ENCODE measurements at places on chromosomes 3 and 15.

DNA sequence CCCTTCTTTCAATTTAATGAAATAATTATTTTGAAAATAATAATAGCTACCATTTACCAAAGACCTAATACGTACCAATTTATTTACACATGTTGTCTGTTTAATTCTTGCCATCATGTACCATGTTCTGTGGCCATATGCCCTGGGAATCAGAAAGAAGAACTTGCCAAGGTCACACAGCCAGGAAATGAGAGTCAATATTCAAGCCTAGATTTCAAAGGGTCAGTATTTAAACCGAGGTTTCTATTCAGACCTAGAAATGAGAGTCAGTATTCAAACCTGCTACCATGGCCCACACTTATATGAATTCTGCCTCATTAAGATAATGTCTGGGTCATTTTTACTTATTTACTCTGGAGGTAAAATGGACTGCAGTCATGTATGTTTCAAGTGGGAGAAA lies 103.6 kb upstream of the TBL1XR1 start:
- no peak for DNase-seq

- DNase-seq = no peak
Observed at GRCh38 chr3:149307435-149307783, 26.0 kb downstream of the TM4SF18 start.

GRCh38 chr3:13016721-13017255 lies 56.4 kb downstream of the IQSEC1 start:
- DNase-seq = no peak

- DNase-seq = no peak
Observed at GRCh38 chr15:86690566-86690965, 610.9 kb downstream of the AGBL1 start.

GRCh38 chr15:34014556-34014955 lies 24.4 kb downstream of the AVEN start:
- DNase-seq = no peak

GRCh38 chr3:72082186-72082715 lies 297.3 kb upstream of the PROK2 start:
- no peak for DNase-seq

- no peak for DNase-seq
Observed at GRCh38 chr15:34621675-34622074, 38.2 kb upstream of the GOLGA8B start.

DNA sequence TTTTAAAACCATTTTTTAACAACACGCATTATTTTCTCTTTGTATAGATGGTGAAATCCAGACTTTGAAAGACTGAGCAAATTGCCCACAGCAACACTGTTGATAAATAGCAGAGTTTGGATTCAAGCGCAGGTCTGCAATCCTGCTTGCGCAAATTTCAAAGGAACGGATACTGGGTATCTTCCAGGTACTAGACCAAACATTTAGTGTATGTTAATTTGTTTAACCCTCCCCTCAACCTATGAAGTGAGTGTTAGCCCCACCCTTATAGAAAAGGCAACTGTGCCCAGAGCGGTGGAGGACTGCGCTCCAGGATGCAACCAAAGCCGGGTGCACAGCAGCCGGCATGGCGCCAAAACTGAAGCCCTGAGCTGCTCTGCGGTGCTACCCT lies 103.8 kb downstream of the CPN2 start:
- DNase-seq = no peak

DNA sequence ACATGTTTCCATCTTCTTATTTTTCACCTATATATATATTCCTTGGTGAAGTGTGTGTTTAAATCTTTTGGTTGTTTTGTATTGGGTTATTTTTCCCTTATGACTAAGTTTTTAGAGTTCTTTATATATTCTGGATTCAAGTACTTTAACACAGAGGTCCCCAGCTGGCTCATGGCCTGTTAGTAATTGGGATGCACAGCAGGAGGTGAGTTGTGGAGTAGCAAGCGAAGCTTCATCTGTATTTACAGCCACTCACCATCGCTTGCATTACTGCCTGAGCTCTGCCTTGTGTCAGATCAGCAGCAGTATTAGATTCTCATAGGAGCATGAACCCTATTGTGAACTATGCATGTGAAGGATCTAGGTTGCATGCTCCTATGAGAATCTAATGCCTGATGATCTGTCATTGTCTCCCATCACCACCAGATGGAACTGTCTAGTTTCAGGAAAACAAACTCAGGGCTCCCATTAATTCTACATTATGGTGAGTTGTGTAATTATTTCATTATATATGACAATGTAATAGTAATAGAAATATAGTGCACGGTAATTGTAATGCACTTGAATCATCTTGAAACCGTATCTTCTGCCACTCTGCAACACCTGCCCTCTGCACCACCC lies 151.6 kb downstream of the RSRC1 start:
- DNase-seq = no peak

- no peak for DNase-seq
Observed at GRCh38 chr3:70856414-70857162, 544.1 kb upstream of the MDFIC2 start.

GRCh38 chr3:155362808-155363689 lies 69.6 kb upstream of the STRIT1 start:
- no peak for DNase-seq

- no peak for DNase-seq
Observed at GRCh38 chr3:146968204-146968651, 363.1 kb upstream of the PLSCR5 start.

GRCh38 chr3:16334909-16335308 lies 69.9 kb downstream of the OXNAD1 start:
- no peak for DNase-seq

- no peak for DNase-seq
Observed at GRCh38 chr3:106103383-106103782, 234.6 kb upstream of the CBLB start.

- DNase-seq = no peak
Observed at GRCh38 chr3:98561727-98562521, 30.1 kb downstream of the GPR15 start.

DNA sequence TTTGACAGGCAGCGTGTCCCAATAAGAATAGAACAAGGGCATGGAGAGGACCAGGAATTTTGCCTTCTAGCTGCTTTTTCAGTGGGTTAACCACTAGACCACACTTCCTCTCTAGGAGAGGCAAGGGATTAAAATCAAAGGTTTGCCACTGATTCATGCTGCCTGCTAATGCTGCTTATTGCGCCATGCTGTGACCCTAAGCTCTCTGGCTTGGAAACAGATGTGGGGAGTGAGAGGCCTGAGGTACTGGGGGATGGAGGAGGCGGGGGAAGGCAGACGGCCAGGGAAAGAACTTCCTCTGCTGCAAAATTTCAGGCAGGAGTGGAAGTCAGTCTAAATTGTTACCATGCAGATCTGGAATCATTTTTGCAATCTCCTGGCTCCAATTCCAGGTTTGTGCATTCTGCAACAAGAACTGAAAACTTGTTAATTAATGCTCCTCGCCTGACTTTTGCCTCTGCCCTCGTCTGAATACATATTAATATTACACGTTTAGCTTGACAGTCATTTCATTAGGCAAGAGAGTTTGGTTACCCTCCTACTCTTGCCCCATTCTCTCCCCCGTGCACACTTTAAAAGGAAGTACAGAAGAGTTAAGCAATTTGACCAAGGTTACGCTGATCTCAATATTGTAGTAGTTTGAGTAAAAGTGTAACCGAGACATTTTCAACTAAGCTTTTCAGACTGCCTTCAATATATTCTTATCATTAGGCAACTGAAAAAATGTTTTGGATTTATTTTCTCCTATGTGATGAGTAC lies 121.7 kb upstream of the SPRED1 start:
- no peak for DNase-seq

GRCh38 chr15:81575436-81576123 lies 201.6 kb upstream of the TMC3 start:
- DNase-seq = peak; percentile 83

DNA sequence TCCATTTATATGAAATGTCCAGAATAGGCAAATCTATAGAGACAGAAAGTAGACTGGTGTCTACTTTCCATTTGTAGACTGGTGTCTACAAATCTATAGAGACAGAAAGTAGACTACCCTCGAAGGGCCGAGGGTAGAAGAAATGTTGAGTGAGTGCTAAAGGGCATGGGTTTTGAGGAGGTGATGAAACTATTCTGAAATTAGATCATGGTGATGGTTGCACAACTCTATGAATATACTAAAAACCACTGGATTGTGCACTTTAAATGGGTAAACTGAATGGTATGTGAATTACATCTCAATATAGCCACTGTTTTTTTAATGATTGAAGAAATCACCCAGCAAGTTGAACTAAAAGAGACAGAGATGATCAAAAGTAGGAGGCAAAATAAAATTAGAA lies 27.9 kb downstream of the TP53BP1 start:
- DNase-seq = no peak

GRCh38 chr15:79204886-79205675 lies 77.4 kb upstream of the ANKRD34C start:
- no peak for DNase-seq

DNA sequence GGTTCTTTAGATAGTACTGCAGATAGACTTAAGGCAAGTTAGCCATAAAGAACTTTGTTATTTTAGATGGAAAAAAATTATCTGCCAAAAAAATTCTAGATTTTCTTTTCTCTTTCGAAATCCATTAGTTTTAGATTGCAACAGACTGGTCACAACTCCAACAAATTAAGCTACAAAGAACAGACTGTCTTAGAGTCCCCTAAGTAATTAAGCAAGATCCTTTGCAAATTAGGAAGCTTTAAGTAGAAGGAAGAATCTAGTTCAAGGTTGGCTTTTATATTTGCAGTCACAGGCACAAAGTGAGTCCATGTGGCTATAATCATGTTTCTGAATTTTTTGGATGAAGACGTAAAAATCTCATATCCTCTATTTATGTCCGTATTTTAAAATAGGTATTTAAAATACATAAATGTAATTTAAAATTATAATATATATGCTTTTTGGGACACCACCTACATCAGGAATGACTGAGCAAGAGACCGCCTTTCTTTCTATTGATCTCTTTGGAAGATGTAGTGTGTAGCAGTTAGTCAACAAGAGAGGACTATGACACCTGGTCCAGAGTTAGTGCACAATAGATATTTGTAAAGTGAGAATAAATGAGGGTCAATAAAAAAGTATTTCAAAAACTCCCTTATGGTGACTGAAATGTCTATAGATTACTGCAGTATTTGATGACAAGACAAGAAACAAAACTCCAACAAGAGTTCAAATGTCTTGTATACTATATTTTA lies 34.4 kb downstream of the TMEM45A start:
- no peak for DNase-seq

DNA sequence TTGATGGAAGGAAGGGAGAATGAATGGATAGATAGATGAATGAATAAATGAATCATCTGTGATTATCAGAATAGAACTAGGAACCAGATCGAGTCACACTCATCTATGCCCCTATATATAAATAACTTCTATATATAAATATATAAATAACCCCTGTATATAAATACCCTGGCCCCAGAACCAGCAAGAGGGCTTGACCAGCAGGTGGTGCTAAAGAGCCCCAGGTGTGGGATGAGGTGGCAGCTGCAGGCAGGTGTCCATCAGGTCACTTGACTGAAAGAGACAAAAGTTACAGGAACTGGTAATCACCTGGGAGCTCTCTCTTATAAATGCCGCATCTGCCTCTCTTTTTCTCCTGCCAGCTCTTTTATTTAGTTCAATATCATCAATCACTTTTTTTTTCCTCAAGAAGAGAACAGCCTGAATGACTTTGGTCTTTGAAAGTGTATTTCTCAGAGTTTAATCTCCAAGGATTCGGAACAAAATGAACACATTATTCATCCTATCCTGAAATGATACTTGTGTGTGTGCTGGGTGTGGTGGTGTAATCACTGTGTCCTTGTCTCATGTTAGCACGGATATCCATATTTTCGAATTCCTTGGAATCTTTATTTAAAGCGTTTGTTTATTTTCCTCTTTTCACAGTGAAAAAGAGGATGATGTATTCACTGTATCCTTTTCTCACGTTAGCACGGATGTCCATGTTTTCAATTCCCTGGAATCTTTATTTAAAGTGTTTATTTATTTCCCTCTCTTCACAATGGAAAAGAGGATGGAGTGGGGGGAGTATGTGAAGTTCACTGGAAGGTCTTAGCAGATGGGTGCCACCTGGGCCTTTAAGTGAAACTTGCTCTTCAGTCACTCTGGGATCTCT lies 35.4 kb upstream of the ATG7 start:
- DNase-seq = peak; percentile 50

- DNase-seq = peak; percentile 90
Observed at GRCh38 chr15:26082221-26083109, 219.3 kb upstream of the ATP10A start.

DNA sequence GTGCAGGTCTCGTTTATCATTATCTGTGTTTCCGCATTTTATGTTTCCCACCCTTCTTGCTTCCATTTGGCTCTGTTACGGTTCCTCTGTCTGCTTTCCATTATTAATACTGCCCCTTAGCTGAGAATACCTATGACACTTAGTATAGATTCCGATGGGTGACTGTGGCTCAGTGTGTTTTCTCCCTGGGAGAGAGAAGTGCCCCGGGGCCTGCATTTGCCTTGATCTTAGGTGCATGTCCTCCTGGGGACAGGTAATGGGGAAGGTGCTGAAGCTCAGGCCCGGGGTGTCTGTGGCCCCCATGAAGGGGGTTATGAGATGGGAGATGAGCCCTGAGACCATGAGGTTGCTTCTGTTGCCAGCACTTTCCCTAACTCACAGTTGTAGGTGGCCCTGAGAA lies 43.4 kb upstream of the PCSK6 start:
- DNase-seq = no peak

DNA sequence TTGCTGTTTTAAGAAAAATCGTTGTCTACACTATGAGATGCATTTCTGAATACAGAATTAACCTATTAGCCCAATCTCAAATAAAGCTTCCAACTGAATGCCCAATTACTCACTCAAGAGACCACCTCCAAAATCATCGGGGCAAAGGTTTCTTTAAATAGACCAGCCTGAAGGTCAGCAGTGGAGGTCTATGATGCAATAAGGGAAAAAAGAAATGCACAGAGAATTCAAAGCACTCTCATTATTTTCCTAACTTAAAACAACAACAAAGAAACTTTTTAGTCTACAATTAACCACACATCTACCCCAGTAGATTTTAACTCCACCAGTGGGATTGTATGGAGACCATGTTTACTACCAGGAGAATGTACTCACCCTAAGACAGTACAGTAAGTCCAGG lies 657.7 kb upstream of the CCDC54 start:
- DNase-seq = no peak
